Activated T-cell treated with anti-CD3 and anti-CD28 coated beads for 24 hours (primary cell): ENCODE measurements at places on chromosomes 2 and 18.

- DNase-seq = no peak
Measured at GRCh38 chr18:47032945-47033344, 2.5 kb downstream of the ELOA2 start.

DNA sequence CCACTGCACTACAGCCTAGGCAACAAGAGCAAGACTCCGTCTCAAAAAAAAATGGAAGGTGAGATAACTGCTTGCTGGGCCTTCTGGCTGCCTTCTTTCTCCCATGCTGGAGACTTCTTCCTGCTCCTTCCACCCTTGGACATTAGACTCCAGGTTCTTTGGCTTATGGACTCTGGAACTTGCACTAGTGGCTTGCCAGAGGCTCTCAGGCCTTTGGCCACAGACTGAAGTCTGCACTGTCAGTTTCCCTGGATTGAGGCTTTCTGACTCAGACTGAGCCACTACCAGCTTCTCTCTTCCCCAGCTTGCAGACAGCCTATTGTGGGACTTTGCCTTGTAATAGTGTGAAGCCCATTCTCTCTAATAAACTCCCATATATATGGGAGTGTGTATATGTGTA is 118.5 kb upstream of the SLC14A2 start:
- no peak for DNase-seq

- DNase-seq = no peak
Measured at GRCh38 chr2:1773883-1774282, 29.6 kb upstream of the PXDN start.

DNA sequence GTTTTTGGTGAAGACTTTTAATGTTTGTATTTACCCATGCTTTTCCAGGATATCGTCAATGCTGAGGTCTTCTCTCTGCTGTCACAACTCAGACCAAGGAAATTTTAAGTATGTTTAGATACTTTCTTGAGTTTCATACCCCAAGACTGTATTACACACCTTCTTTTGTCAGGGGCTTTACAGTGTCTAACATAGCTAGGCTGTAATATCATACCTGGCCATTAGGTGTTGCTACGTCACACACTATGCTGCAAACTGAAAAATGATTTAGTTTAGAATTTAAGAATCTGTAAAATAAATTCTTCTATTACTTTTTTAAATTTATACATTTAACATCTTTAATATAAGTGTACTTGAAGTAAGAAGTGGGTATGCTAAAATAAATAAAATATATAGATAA is 358.4 kb upstream of the NRP2 start:
- no peak for DNase-seq

DNA sequence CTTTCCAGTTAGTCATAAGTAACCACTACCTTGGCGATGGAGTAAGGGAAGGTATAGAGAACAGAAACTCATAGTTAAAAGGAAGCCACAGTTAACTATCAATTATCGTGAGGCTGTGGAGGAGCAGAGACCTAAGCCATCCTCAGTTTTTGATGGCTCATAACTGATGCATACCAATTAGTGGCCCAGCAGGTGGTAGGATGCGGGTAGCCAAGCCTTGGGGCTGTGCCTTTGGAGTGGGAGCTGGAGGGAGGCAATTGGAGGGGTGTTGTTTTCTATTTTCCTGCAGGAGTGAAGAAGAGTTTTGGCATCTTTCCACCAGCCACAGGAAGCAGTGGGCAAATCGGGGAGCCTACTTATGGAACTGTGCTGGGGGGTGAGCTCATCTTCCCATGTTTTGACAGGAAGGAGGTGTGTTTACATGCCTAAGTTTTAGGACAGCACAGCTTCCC is 194.8 kb downstream of the TPGS2 start:
- no peak for DNase-seq

DNA sequence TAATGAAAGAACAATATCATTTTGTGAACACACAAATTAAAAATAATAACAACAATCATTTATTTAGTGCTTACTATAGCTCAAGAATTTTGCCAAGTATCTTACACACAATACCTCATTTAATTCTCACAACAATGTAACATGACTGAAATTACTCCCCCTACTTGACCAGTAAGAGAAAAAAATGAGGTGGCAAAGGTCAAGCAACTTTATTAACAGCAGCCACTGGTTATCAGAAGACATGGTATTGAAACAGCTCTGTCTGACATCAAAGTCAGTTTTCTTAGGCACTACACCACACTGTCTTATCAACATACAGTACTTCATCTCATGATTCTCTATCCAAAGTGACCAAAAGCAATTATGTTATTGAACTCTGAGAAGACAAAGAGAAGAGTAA is 389.4 kb downstream of the ZEB2 start:
- DNase-seq = no peak

- DNase-seq = no peak
Measured at GRCh38 chr2:178392215-178392614, 58.8 kb downstream of the PRKRA start.

DNA sequence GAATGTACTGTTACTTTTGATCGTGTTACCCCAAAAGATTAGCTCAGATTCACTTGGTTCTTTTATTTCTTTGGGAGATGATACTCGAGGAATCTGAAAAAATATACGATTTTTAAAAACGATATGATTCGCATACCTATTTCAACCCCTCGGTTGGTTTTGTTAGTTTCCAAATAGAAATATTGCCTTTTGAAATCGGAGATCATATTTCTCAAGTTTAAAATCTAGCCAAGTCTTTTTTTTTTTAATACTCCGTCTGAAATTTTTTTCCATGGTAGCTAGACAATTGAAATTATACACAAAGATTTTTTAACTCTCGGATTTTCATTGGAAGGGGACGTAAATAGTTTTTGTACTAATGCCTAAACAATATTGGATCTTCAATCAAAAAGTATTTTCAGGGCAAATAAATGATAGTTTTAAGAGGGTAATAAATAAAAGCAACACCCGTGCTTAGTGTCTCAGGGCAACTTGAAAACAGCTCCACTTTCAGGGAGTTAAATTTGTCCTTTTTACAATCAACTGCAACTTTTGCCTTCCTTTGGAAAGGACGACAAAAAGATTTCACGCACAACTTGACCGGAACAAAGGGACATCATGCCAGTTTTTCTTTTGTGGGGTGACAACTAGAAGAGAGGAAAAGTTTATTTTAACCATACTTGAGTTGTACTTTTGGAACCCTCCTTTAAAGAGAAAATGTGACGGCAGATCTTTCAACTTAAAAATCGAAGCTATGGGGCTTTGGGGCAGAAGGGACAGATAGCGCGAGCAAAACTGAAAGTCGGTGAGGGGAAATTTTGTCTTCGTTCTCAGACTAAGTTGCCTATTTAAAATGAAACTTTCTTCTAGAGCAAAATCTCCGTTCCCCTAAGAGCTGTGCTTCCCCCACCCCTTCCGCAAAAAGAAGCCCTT is 5.8 kb upstream of the ONECUT2 start:
- no peak for DNase-seq

DNA sequence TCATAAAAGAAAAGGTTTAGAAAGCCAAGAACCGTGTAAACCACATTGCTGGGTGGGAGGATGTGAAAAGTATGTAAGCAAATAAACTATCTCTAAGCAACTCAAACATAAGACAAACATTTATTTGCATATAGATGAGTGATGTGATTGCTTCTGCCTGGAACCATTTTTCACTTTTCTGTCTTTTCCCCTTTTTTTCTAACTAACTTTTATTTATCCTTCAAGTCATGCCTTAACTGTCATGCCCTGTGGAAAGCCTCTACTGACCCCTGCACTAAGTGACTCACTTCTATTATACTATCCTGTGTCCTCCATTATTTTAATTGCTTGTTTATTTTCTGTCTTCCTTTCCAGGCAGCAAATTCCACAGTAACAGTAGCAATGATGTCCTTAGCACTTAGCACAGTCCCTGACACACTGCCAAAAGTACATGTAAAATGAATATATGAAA is 87.5 kb upstream of the CTAGE1 start:
- no peak for DNase-seq

DNA sequence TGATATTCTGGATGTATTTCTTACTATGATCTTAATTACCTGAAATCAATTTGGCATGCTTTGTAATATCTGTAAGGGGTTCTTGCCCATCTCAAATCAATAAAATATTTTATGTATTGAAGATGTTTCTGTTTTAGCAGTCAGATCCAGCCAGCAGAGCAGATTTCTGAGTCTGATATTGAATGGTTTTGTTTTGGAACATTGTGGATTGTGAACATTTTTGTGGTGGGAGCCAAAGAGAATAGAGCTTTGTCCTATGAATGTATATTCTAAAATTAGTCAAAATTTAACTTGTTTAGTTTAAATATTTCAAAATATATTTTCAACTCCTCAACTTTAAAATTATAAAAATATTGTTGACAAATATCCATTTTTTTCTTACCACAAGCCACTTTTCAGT is 197.0 kb downstream of the UBE2E3 start:
- no peak for DNase-seq

DNA sequence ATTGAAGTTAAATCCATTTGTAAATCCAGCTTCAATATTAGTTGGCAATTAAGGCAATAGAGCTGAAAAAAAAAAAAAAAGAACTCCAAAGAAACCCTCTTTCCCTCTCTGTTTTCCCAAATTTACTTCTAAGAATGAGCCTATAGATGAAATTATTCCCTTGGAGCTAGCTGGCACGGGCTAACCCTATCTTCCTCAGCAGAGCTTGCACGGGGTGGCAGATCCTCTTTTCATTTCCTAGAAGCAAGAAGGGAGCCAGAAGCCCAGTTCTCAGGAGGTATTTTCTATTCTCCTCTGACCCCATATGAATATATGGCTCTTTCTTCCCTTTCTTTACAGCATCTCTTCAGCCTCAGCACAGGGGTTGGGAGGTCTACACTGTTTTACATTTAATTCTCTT is 426.0 kb downstream of the TGIF1 start:
- DNase-seq = no peak

- DNase-seq = no peak
Measured at GRCh38 chr2:120977582-120978358, 242.1 kb downstream of the GLI2 start.

DNA sequence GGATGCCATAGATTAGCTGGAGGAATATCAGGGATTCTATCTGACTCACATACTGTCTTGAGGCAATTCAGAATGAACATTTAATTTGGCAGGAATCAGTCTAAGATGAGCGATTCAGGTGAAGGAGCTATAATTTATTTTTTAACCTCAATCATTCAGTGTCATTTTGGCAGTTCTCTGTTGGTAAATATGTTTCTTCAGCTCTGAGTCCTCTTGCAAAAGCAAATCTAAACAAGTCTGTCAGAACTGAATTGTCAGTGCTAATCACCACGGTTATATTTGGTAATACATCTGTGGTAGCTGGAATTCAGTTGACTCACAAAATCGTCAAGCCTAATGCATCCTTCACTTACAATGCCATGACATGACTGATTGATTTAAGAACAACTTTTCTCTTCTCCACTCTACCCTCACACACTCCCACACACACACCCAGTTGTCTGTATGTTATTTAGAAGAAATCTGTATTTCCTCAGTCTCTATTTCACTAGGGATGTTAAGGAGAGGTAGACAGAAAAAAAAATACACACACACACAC is 516.6 kb upstream of the NXPH2 start:
- no peak for DNase-seq

DNA sequence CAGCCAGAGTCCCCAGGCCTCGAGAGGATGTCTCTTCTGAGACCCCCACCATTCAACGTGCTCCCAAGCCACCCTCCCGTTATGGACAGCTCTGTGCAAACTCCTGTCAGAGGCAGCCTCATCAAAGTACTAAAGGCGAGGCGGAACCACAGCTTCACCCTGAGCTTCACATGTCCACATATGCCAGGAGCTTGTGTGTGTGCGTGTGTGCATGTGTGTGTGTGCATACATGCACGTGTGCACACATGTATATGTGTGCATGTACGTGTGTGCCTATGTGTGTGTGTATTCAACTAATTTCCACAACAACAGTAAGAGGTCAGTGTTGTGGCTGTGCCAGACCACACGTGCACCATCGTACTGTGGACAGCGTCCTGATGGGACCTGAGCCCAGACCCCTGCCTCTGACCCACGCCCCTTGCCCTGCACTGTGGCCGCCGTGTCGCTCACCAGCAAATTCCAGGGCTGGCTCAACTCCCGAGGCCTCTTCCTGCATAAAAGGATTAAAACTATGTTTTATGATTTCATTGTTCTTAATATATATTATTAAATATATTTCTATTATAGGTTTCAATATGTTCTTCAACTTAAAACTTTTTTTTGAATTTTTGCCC is 444.8 kb downstream of the EIPR1 start:
- DNase-seq = no peak

DNA sequence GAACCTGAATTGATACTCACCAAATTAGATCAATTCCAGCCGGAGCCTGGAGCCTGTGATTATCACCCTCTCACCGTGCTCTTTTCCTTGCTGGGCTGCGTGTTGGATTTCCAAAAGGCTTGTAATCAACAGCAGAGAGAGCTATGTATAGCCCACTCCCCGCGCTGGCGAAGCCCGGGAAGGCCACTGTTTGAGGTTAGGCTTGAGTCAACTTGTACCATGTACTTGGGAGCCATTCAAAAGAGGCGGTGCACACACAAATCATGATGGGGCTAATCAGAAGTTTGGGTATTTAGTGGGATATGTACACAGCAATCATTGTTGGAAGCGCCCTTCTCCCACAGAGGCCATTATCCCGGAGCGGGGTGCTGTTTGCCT is 151.6 kb downstream of the GLI2 start:
- no peak for DNase-seq

DNA sequence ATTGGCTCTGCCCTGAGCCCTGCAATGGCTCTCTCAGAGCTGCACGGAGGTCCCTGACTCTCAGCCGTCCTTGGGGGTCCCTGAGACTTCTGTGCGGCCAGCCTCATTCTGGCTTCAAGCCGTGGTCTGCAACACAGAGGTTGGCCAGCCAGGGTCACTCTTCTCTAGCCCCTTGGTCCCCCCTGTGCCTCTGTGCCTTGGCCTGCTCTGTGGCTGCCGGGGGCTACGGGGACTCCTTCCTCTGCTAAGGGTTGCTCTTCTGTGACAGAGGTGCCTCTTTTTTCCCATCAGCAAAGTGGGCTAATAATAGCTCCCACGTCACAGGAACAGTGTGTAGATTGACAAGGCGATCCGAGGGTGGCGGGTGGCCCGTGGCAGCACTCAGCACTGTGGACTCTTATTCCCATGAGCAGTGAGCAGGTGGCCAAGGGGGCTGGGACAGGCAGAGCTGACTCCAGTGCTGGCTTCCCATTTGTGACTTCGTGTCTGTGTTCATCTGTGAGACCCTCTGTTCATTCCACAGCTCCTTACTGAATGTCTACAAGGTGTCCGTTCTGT is 19.4 kb downstream of the INHBB start:
- no peak for DNase-seq

- DNase-seq = no peak
Measured at GRCh38 chr2:42041377-42042127, 6.3 kb upstream of the PKDCC start.

GRCh38 chr2:239056611-239057010 is 208.7 kb downstream of the TWIST2 start:
- DNase-seq = no peak
